Upper lobe of left lung (tissue), 6 donors: ENCODE measurements at places on chromosomes 12 and 14. TPM values are rescaled to one million over a fixed set of nuclear protein-coding genes. Genes with fewer than 3 reads are reported as not detected.

DNA sequence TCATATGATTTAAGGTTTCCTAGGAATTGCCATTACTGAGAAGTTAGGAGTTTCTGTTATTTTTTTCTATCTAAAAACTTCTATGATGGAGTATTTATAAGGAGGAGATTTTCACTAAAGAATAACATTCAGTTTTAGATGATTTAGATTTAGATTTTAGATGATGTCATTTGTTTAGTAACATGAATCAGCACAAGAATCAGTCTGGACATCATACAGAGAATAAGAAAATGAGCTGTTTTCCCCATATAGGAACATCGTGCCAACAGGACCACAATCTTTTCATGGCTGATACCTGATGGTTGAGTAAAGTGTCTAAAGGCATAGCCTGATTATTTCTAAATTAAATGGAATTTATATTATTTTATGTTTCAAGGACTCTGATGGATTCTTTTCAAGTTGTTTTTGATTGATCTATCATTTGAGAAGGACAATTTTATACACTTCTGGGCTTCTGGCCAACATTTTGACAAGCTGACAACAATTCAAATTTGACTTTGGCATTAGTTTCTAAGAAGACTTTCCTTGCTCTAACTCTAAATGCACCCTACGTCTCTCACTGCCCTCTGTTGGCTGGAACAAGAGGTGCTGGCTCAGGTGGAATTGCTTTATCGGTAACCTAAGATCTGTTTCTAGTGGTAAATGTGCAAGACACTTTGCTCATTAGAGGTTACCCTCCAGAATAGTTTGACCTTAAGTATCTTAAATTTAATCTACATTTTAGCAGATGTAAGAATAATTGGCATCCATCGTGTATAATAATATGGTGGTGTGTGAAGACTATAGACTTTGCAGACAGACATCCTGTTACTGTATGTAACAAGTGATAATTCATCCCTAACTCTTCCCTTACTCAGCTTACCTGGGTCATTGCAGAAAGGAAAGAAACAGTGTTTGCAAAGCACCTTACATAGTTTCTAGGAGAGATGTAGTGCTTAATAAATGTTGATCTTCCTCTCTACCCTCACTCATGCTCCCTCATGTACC is 42.8 kb upstream of the CPSF6 start:
- no peak for DNase-seq

Gene KRT82
- total RNA-seq: not detected

DNA sequence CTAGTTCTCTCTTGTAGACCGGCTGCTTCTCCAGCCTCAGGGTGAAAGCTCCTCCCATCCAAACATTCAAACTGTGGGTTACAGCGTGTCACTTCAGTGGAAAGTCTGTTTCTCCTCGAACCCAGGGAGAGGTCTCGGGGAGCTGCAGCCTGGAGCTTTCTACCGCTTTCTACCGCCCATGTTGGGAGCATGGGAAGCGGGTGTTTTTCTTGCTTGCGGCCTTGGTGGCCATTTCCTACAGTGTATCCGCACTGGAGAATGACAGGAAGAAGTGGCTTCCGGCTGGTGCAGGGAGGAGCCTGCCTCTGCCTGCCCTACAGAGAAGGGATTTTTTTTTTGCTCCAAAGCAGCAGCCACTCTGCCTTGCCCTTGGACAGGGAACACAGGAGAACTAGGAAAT is 21.2 kb downstream of the ZFP36L1 start:
- no peak for DNase-seq

DNA sequence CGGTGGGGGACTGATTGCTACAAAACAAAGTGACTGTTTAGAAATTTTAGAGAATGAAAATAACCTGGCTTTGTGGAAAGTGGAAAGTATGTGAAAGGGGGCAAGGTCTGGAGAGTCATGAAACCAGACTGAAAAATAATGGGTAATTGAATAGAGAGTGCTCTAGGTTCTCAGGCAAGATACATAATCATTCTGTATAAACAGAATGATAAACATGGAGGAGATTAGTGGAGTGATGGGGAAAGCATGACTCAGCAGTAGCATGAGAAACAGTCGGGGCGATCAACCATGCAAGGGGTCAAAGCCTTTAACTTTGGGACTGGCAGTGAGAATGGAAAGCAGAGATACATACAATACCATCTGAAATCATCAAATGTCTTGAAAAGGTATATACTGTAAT is 332.5 kb downstream of the CCER1 start:
- no peak for DNase-seq

DNA sequence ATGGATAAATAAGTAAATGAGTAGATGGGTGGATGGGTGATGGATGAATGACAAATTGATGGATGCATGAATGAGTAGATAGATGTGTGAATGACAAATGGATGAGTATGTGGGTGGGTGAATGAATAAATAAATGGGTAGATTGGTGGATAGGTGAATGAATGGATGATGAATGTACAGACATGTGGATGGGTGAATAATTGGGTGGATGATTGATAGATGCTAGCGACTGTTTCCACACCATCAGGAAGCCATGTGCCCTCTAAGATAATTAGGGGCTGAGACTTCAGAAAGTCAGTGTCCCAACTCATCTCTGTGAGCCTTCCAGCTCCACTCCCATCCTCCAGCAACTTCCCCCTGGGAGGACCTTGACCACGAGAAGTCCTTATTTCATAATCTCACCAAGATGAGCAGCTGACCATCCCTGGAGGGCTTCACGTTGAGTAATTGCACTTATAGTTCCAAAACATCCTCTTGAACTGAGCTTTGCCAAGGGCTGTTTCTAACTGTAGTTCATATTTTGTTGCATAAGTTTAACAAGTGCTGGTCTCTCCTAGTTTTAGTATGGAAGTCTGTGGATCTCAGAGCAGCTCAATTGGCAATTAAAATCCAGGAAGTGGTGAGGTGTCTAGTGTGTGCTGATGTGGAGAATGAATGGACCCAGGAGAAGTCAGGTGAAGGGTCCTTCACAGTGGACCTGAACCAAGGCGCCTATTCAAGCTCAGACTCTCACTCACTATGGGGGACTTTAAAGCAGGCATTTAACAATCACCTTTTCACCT is 295.7 kb downstream of the ADGRD1 start:
- DNase-seq: peak; percentile 39

Gene C12orf56
- total RNA-seq: not detected

Gene MSI1
- total RNA-seq: not detected

Gene RNASE3
- 0.51 TPM for total RNA-seq

Gene RPS6KL1
- 29.3 TPM for total RNA-seq

GRCh38 chr12:71007781-71008404 is 87.4 kb upstream of the PTPRR start:
- no peak for DNase-seq

Gene CIDEB
- total RNA-seq: 14.2 TPM

DNA sequence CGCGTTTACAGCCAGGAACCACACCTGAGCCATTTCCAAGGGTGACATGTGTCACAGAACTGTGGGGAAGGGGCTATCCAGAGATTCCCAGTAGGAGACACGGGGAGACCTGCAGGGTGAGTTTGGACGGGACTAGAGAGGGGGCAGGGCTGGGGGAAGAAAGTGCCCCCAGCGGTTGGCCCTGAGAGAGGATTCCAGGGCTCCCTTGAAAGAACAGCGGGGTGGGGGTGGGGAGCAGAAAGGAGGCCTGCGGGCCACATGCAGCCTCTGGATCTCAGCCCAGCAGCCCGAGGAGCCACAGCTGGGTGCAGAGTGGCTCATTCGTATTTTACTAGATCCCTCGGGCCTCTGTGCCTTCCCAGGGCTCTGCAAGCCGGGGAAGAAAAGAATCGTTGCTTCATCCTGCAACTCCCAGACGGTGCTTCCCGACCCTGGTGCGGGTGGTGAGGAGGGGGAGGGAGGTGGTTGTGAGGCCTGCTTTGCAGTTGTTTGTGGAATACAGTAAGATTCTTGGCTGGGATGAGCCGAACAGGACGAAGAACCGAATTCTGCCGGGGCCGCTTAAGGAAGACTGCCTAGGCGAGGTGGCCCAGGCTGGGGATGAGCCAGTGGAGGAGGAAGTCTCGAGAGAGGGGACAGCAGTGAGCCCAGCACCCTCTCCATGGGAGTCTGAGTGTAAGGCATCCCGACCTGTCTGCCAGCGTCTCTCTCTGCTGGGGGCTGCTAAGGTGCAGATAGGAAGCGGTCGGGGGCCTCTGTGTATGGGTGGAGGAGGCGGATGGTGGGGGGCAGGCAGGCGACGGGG is 36.1 kb upstream of the ANKRD9 start:
- DNase-seq: no peak

DNA sequence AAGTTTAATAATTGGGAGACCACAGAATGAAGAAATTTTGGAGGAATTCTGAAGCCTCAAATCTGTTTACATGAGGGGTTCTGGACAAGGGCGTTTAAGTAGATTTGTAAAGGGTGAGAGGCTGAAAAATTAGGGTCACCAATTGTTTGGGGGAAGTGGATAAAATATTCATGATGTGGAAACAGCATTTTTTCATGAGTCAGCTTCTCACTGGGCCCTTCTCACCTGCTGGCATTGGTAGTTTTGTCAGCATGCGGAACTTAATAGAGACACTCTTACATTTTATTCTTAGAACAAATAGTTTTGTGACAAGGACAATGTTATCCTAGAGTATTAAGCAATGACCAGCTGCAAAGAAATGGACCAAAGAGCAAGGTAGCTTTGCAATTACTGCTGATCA is 634.4 kb downstream of the LRFN5 start:
- DNase-seq: no peak

DNA sequence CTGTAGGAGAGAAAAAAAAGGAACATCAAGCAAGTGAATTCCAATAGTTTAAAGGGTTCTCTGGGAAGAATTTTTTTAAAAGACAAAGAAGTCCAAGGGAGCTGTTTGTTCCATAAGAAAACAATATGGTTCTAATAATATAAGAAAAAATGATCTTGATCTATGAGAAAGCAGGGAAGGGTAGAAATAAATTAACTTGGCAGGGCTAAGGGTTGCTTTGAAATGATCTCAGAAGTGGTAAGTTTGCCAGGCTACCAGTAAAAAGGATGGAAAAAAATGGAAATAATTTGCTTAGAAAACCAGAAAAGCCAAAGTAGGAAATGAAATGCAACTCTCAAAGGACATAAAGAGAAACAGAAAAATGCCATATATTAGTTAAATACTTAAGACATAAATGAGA is 41.7 kb upstream of the EMP1 start:
- no peak for DNase-seq

- DNase-seq: no peak
Observed at GRCh38 chr14:50055461-50056228, 60.7 kb downstream of the VCPKMT start.

- DNase-seq: peak; percentile 84
Observed at GRCh38 chr12:124391340-124392261, 96.7 kb downstream of the RFLNA start.
